ENCODE measurements at places on chromosomes 5 and 9.
A peak's percentile ranks its signal among the peaks of the same experiment; 100 is the strongest.

- DNase-seq = peak; percentile 91
Observed at GRCh38 chr5:74017786-74018211, 391.8 kb downstream of the ARHGEF28 start.

- no peak for DNase-seq
Observed at GRCh38 chr5:67395790-67396418, 199.3 kb upstream of the CD180 start.

- no peak for DNase-seq
Observed at GRCh38 chr5:159274676-159275075, 11.6 kb downstream of the UBLCP1 start.

DNA sequence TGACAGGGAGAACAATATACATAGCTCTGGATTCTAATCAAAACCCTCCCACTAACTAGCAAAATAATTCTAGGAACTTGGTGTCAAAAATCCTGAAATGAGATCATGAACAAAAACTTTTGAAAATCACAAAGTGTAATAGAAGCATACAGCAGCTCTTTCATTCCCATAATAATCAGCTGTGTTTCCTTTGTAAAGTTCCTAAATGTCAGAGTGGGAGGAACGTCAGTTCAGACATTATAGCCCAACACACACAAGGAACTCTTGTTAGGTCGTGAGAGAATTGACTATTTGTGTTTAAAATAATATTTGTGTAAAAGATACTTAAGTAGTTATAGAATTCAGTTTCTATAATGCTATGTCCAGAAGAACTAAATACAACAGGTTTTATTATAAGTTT is 312.8 kb downstream of the SEMA5A start:
- no peak for DNase-seq

DNA sequence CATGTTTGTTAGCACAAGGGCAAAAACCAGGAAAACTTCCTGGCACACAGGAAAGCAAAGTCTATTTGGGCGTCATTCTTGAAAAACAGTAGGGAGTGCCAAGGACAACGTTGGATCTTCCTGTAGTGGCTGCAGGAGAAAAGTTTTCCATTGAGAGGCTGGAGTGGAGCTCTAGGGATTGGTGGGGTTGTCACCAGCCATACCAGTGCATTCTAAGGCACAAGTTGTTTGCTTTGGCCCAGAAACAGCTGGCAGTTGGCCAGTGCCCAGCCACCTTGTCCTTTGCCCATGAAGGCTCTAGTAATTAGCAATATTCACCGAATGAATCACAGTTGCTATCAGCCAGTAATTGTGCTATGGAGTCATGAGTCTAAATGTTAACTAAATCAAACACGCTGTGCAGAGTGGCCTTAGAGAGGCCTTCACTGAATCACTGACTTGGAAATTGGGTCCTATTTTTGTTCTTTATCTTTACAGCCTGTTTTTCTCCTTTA is 26.4 kb downstream of the TNFSF15 start:
- DNase-seq = peak; percentile 91

GRCh38 chr9:3509926-3510325 is 15.9 kb downstream of the RFX3 start:
- DNase-seq = no peak

GRCh38 chr5:41754857-41755256 is 115.4 kb downstream of the OXCT1 start:
- DNase-seq = no peak

GRCh38 chr5:2991884-2992283 is 240.4 kb upstream of the IRX2 start:
- DNase-seq = no peak

Measured in DMS79 treated with DMSO at 0.1 percent for 48 hours (cell line).